ENCODE measurements at places on chromosomes 7 and 10.

DNA sequence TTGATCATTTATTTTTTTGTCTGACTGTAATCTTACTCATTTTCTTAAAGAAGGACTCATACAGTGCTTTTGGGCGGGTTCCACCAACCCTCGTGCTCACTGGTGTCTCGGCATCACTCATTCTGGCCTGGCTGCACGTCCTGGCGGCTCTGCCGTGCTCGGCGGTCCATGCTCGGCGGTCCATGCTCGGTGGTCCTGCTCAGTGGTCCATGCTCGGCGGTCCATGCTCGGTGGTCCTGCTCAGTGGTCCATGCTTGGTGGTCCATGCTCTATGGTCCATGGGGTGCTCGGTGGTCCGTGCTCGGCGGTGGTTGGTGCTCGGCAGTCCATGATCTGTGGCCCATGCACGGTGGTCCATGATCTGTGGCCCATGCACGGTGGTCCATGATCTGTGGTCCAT is 72.5 kb downstream of the WDR37 start:
- H3K4me3 ChIP-seq = no peak overlapping the region
- no peaks in the 10 kb centered on the region for H3K36me3 ChIP-seq
- no peak for DNase-seq
- H3K27ac ChIP-seq = no peak overlapping the region
- H3K4me1 ChIP-seq = no peaks in the 10 kb centered on the region
- H3K27me3 ChIP-seq = no peaks in the 10 kb centered on the region

- peak; percentile 45 for DNase-seq
- no peak overlapping the region for H3K27ac ChIP-seq
- H3K27me3 ChIP-seq = no peaks in the 10 kb centered on the region
These were observed 18.0 kb downstream of the CAMK2B start for GRCh38 chr7:44307301-44307900.

- H3K27ac ChIP-seq = no peak overlapping the region
- H3K27me3 ChIP-seq = no peaks in the 10 kb centered on the region
- H3K4me1 ChIP-seq = peaks cover 5% of the 10 kb centered on the region
- H3K4me3 ChIP-seq = no peak overlapping the region
- H3K36me3 ChIP-seq = no peaks in the 10 kb centered on the region
- no peak for DNase-seq
These were observed 21.5 kb downstream of the ZMIZ1 start for GRCh38 chr10:79090134-79090803.

DNA sequence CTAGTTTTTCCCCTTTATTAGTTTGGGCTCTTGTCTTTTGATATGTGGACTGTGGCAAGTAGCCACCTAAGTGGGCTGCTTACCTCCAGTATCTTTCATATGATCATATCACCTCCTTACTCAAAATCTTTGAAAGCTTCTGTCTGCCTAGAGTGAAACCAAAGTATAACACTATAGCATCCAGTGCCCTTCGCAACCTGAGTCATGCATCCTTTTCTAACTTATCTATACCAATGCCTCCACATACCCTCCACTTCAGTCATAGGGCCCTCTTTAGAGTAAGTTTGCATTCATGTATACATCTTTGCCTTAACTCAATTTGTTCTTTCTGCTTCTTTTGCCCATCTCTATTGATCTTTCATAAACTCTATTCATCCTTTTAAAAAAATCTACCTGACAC is 15.7 kb upstream of the MACC1 start:
- H3K36me3 ChIP-seq = no peaks in the 10 kb centered on the region
- no peak overlapping the region for H3K4me3 ChIP-seq
- no peak for DNase-seq
- H3K27ac ChIP-seq = no peak overlapping the region

DNA sequence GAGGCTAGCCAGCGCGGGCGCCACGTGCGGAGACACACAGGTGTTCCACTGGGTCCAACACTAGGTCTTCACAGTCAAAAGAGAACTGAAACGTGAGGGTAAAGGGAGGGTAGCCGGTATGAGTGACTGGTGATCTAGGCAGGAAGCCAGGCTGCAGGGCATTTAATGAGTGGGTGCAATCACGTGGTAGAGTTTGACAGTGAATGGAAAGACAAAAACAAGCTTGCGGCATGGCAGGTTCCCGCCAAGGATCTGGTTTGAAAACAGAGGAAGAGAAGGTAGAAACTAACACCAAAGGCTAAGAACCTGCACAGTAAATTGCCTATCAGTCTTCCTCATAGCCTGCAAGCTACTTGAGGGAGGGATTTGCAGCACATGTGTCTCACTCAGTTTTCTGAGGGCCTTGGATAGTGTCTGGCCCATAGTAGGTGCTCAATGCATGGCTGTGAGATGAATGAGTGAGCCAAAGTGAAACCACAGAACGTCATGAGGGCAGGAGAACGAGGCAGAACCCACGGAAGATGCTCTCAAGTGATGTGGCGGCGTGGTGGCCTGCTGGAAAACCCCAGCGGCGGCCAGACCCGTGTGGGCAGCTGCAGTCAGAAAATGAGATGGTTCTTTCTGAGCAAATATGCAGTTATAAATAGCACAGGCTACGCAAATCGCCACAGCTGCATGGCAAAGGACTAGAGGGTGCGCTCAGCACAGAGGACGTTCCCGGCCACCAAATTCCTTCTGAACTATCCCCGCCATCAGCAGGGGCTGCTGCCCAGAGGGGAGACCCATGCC is 183.6 kb upstream of the NFE2L3 start:
- DNase-seq = peak; percentile 47
- H3K27ac ChIP-seq = no peak overlapping the region
- H3K27me3 ChIP-seq = peaks cover 2% of the 10 kb centered on the region
- H3K36me3 ChIP-seq = no peaks in the 10 kb centered on the region
- H3K4me1 ChIP-seq = 0 out of 2 replicates have a peak, but pooled peaks cover 5% of the 10 kb centered on the region
- H3K4me3 ChIP-seq = no peak overlapping the region

- H3K27me3 ChIP-seq = no peaks in the 10 kb centered on the region
- H3K36me3 ChIP-seq = no peaks in the 10 kb centered on the region
- no peak overlapping the region for H3K27ac ChIP-seq
- no peak overlapping the region for H3K4me3 ChIP-seq
- no peak for DNase-seq
These were observed 182.4 kb upstream of the FRMD4A start for GRCh38 chr10:14513123-14513522.

GRCh38 chr7:117362294-117362888 is 39.5 kb upstream of the WNT2 start:
- no peak for DNase-seq
- no peaks in the 10 kb centered on the region for H3K36me3 ChIP-seq
- 0 out of 2 replicates have a peak, but pooled peaks cover 2% of the 10 kb centered on the region for H3K4me1 ChIP-seq
- H3K27me3 ChIP-seq = no peaks in the 10 kb centered on the region
- no peak overlapping the region for H3K4me3 ChIP-seq
- H3K27ac ChIP-seq = no peak overlapping the region

GRCh38 chr7:106777674-106778299 is 87.3 kb upstream of the PIK3CG start:
- no peak overlapping the region for H3K27ac ChIP-seq
- H3K4me1 ChIP-seq = no peaks in the 10 kb centered on the region
- no peaks in the 10 kb centered on the region for H3K36me3 ChIP-seq
- H3K27me3 ChIP-seq = no peaks in the 10 kb centered on the region
- no peak for DNase-seq

GRCh38 chr10:47067949-47068940 is 157.0 kb downstream of the PTPN20 start:
- no peaks in the 10 kb centered on the region for H3K27me3 ChIP-seq
- peak; percentile 4 for DNase-seq

DNA sequence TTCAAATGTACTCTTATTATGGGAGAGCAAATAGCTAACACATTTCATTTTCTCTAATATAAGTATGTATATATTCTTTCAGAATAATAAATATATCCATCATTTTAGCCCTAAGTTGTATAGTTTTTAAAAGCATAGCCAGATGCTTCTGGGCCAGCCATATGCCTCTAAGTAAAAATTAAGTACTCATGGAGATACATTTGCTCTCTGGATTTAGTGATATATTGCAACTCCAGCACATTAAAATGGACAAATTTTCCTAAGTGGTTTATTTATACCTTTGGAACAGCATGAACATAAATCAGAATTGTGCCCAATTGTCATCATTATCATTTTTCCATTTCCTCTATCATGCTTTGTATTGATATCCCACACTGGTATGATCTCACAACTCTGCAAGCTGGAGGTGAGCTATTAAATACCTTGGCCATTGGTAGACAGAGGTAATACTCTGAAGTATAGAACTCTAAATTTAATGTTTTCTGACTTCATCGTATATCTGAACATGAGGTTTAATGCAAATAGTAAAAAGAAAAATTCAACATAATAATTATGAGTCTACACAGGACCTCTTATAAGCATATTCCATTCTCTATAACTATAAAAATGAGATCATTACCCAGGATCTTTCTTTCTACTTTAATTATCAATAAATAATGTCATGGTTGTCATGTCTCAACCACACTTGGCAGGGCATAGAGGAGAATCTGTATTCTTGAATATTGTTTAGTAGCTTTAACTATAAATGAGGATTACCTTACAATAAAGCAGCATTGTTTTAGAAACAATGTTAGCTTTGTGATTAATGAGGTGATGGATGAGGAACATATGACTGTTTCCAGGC is 90.8 kb downstream of the AGMO start:
- no peaks in the 10 kb centered on the region for H3K4me1 ChIP-seq
- no peak overlapping the region for H3K27ac ChIP-seq
- no peak overlapping the region for H3K4me3 ChIP-seq
- no peaks in the 10 kb centered on the region for H3K36me3 ChIP-seq

- H3K36me3 ChIP-seq = no peaks in the 10 kb centered on the region
- peaks cover 4% of the 10 kb centered on the region for H3K4me1 ChIP-seq
- H3K4me3 ChIP-seq = no peak overlapping the region
- no peak for DNase-seq
- H3K27ac ChIP-seq = no peak overlapping the region
These were observed 147.3 kb upstream of the CDCA7L start for GRCh38 chr7:22093001-22093400.

GRCh38 chr10:98470850-98471249 is 24.1 kb upstream of the HPS1 start:
- no peaks in the 10 kb centered on the region for H3K27me3 ChIP-seq
- H3K4me1 ChIP-seq = peaks cover 5% of the 10 kb centered on the region
- no peak overlapping the region for H3K27ac ChIP-seq
- no peak for DNase-seq
- H3K36me3 ChIP-seq = no peaks in the 10 kb centered on the region
- no peak overlapping the region for H3K4me3 ChIP-seq

- no peaks in the 10 kb centered on the region for H3K27me3 ChIP-seq
- H3K4me3 ChIP-seq = peak within 1 kb of the TSS; percentile 57
- no peaks in the 10 kb centered on the region for H3K36me3 ChIP-seq
- peaks cover 20% of the 10 kb centered on the region for H3K4me1 ChIP-seq
These were observed at the start of gene TRIL for GRCh38 chr7:28958235-28958979. TSS of gene TRIL (minus strand) at chr7:28958330. CDS start at chr7:28958046, 284 bp downstream.

DNA sequence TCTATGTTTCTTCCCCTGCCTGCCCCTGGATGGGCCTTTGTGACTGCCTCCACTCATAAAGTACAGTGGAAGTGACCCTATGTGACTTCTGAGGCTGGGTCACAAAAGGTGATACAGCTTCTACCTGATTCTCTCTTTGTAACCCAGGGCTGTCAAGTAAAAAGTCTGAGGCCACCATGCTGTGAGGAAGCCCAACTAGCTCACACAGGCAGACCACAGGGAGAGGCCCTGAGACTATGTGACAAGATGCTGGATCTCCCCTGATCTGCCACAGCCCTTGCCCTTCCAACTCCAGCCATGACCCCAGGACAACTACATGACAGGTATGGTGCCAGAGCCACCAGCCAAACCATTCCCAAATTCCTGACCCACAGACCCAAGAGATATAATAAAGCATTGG is 45.8 kb downstream of the DRGX start:
- no peak for DNase-seq
- no peak overlapping the region for H3K4me3 ChIP-seq
- no peaks in the 10 kb centered on the region for H3K36me3 ChIP-seq
- no peaks in the 10 kb centered on the region for H3K27me3 ChIP-seq
- peaks cover 22% of the 10 kb centered on the region for H3K4me1 ChIP-seq

DNA sequence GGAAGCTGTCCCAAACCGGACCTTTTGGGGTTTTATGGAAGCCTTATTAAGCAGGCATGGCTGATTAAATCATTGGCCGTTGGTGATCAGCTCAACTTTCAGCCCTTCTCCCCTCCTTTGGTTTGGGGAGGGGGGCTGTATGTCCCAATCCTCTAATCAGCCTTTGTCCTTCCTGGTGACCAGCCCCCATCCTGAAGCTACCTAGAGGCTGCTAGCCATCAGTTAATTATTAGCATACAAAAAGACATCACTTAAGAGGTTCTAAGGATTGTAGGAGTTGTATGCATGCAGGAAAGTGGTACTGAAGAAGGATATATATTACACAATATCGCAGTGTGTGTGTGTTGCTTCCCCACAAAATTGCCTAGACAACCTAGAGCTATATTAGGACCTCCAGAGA is 553.3 kb upstream of the FZD8 start:
- DNase-seq = no peak
- H3K4me1 ChIP-seq = no peaks in the 10 kb centered on the region
- no peak overlapping the region for H3K27ac ChIP-seq
- H3K36me3 ChIP-seq = no peaks in the 10 kb centered on the region
- no peak overlapping the region for H3K4me3 ChIP-seq

GRCh38 chr7:143399151-143399550 is 9.5 kb downstream of the EPHA1 start:
- DNase-seq = no peak
- H3K36me3 ChIP-seq = no peaks in the 10 kb centered on the region
- H3K4me3 ChIP-seq = no peak overlapping the region
- H3K27me3 ChIP-seq = no peaks in the 10 kb centered on the region
- no peaks in the 10 kb centered on the region for H3K4me1 ChIP-seq

GRCh38 chr7:151415375-151416105 is 5.7 kb upstream of the WDR86 start:
- no peak overlapping the region for H3K4me3 ChIP-seq
- no peaks in the 10 kb centered on the region for H3K36me3 ChIP-seq
- H3K27ac ChIP-seq = no peak overlapping the region
- no peak for DNase-seq
- H3K27me3 ChIP-seq = peaks cover 15% of the 10 kb centered on the region

DNA sequence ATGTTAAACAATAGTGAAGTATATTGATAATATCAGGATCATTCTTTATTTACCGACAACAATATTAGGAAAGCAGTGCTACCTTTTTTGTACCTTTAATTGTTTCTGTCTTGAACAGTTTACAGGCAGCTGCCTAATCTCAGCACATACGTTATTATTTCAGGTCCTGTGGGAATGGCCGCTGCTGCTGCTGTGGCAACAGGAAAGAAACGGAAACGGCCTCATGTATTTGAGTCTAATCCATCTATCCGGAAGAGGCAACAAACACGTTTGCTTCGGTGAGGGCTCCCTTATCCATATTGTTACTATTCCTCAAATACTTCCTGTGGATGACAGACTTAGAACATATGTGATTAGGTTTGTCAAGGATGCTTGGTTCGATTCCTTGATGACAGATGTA is 59.7 kb downstream of the NRF1 start:
- H3K27ac ChIP-seq = no peak overlapping the region
- DNase-seq = no peak
- H3K27me3 ChIP-seq = no peaks in the 10 kb centered on the region
- no peak overlapping the region for H3K4me3 ChIP-seq
- H3K36me3 ChIP-seq = peaks cover 27% of the 10 kb centered on the region

Data from SJCRH30 (cell line).